NCI-H1092 treated with DMSO at 0.1 percent for 48 hours (cell line): ENCODE measurements at places on chromosomes 4 and X.

DNA sequence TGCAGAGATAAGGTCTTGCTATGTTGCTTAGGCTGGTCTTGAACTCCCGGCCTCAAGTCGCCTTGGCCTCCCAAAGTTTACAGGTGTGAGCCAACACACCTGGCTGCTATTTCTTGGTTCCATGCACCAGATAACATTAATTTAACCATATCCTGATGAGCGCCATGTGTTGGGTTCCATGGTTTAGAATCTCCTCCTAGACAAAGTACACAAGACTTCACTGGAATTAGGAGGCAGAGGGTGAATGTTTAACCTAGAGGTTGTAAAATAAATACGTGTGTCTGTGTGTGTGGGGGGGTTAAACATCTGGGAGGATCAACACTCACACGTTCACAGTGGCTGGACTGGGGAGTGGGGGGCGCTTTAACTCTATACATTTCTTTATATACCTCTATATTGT is 32.4 kb upstream of the SORCS2 start:
- no peak for DNase-seq

DNA sequence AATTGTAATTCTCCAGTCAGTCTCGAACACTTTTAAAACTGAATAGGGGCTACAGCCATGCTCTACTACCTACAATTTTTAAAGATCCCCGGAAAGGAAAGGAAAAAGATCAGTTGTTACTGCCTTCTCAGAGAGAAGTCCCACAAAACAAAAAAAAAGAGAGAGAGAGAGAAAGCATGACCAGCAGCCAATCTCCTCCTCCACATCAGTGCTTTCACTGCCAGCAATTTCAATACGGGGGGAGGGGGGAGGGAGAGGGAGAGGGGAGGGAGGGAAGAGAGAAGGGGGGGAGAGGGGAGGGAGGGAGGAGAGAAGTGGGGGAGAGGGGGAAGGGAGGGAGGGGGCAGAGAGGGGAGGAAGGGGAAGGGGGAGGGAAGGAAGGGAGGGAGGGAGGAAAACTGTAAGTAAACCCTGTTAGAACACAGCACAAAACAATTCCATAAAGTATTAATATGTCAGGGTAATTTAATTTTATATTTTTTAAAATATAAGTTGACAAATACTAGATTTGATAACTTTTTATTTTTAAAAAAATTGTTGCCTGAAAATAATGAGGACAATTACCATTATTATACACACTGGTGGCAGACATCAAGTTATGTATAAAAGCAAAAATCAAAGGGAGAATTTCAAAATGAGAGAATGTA is 108.0 kb downstream of the LRBA start:
- DNase-seq: no peak

GRCh38 chrX:27917713-27918500 is 63.3 kb downstream of the DCAF8L1 start:
- DNase-seq: no peak

DNA sequence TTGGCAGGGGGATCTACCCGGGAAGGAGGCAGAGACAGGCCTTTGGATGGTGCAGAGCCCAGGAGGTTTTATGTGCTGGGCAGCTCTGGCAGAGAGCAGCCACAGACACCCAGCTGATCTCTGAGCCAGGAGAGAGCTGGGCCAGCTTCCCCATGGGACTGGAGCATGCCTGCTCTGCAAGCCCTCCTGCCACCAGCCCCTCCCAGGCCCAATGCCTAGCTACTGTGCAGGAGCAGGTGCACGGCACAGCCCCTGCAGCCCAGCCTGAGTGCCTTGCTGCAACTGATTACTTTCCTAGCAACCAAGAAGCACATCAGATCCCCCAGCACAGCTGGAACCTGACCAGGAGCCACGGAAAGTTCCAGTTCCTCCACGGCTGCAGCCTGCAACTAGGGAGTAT is 57.8 kb upstream of the BEND2 start:
- no peak for DNase-seq

- no peak for DNase-seq
Measured at GRCh38 chr4:169342906-169343564, 72.3 kb upstream of the SH3RF1 start.

GRCh38 chr4:89212666-89213381 is 94.8 kb downstream of the GPRIN3 start:
- peak; percentile 27 for DNase-seq

- no peak for DNase-seq
Measured at GRCh38 chrX:139692506-139692849, 15.5 kb downstream of the MCF2 start.

GRCh38 chr4:127403471-127404084 is 229.2 kb upstream of the INTU start:
- no peak for DNase-seq

DNA sequence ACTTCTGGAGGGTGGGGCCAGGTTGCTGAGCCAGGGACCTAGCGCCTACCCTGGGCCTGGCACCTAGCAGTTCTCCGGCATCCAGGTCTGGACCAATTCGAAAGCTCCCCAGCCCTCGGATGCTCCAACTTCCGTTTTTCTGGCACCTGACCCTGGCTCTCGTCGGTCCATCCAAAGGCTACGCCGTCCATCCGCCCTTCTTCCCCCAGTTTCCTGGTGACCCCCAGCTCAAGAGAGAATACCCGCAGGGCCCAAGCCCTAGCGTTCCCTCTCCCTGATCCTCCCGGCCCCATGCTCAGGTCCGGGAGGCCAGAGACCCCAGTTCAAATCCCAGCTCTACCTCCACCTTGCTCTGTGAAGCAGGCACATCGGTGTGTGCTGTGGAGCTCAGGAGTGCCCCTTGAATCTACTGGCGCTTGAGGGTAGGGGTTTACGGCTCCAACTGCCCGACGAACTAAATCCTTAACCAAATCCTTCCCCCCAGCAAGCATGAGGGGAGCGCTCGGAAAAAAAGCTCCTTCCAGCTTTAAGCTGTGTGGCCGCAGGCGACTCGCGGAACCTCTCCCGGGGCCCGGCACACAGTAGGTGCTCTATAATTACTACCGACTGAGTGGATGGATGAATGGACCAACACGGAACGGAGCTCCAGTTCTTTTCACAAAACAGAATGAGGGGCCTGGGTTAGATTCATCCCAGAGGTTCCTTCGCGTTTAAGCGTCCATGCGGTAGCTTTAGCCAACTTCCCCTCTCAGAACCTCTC is 1.1 kb downstream of the CRMP1 start:
- peak; percentile 58 for DNase-seq

DNA sequence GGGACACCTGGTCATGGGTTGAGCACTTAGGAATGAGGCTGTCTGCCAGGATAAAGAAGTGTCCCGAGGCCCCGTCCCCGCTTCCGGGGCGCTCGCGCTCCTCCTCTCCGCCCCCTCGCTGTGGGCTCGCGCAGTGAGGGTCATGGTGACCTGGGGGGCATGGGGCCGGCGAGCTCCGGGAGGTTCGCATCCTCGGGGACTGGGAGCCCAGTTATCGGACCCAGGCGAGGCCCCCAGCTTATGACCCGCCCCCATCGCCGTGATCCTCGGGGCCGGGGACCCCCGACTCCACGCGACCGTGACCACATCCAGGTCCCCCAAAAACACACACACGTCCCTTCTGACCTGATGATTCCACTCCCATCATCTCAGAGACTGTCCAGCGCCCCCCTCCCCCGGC is 35.3 kb upstream of the SRPX start:
- no peak for DNase-seq

GRCh38 chr4:30912098-30912714 is 192.0 kb downstream of the PCDH7 start:
- no peak for DNase-seq

GRCh38 chr4:3249711-3250437 is 915 bp downstream of the MSANTD1 start:
- no peak for DNase-seq

DNA sequence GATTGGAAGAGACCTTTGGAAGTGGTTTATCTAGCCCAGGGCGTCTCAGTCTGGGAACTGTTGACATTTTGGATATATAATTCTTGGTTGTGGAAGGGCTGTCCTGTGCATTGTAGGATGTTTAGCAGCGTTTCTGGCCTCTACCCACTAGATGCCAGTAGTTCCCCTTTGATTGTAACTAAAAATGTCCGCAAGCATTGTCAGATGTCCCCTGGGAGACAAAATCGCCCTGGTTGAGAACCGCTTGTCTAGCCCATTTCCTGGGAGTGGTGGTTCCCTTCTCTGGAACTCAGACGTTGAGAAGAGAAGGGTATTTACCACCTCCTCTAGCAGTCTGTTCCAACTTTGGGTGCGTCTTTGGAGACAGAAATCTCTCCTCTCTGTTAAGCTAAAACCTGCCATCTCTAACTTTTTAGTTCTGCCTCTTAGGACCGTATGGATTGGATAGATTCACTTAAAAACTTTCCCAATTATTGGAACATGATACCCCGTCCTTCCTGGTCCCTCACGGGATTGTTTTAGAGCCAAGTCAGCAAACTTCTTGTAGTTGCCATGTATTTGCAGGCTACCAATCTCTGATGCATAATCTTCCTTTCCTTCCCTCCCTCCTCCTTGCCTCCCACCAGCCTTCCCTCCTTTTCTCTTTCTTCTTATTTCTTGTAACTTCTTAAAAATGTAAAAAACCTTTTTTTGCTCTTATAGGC is 13.9 kb downstream of the TMEM165 start:
- DNase-seq: no peak

DNA sequence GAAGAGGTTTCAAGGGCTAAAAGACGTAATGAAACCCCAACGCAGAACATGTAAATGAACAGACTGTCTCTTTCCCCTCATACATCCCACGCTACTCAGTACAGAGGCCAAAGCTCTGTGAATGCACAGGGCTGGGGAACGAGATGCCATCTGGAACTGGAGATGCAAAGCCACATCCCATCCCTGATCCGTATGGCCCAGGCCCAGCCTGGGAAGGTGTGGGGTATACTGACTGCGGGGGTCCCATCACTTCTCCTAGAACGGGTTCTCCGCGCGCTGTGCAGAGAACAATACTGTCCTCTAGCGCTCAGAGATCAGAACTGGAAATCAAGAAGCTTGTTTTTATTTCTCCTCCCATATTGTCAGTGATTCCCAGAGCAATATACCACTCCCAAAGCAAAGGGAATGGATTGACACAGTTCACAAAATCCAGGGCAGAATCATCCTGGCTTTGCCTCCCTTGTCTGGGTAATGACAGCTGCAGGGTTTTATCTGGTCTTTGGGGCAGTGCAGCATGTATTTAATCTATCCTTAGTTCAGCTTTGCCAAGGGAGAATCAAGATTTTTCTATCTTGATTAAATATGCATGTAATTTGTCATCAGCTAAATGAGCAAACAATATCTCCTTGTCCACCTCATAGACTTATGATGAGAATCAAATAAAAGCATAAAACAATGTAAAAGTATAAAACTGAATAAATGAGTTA is 47.3 kb upstream of the TLR3 start:
- peak; percentile 72 for DNase-seq

- DNase-seq: no peak
Measured at GRCh38 chr4:14333616-14334015, 668.7 kb upstream of the CPEB2 start.

- DNase-seq: no peak
Measured at GRCh38 chr4:38400946-38401345, 263.1 kb upstream of the KLF3 start.

DNA sequence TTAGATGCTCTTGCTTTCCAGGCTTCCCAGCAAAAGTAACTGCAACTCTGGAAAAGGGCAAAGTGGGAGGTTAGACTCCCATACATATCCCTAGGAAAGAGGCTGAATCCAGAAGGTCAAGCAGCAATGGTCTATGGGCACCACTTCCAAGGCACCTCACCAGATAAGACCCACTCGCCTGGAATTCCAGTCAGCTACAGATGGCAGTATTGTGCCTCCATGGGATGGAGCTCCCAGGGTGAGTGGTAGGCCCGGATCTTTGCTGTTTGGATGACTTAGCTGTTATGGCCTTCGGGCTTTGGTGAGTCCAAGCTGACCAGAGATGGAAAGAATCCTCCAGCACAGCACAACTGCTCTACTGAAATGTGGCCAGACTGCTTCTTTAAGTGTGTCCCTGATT is 688.0 kb downstream of the PCDH19 start:
- no peak for DNase-seq

DNA sequence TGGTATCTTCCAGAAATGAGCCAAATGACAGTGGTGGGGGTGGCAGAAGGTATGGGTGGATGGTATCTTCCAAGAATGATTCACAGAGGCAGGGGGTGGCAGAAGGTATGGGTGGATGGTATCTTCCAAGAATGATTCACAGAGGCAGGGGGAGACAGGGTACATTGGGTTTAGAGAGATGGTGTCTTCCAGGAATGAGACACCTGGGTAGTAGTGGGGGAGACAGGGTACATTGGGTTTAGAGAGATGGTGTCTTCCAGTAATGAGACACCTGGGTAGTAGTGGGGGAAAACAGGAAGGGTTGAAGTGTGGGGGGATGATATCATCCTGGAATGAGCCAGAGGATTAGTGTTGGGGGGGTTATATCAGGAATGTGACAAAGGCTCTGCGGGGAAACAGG is 62.0 kb downstream of the MAOA start:
- DNase-seq: no peak

GRCh38 chrX:121008920-121009319 is 23.4 kb upstream of the CT47A1 start:
- DNase-seq: no peak

- DNase-seq: no peak
Measured at GRCh38 chr4:96703265-96703664, 863.4 kb downstream of the PDHA2 start.

DNA sequence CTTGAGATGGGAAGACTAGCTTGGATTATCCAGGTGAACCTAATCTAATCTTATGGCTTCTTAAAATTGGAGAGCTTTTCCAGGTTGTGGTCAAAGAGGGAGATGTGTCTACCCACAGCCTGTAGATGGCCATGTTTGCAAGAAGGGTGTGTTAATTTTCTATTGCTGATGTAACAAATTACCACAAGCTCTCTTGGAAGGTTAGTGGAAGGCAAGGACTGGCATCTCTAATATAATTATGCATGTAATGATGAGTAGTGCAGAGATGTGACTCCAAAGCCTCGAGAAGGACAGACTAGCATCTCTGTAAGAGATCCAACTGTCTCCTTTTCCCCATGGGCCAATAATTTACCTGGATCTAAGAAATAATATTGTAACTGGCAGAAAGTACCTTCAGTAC is 3.2 kb upstream of the ADH1B start:
- no peak for DNase-seq

- no peak for DNase-seq
Measured at GRCh38 chrX:15549189-15550012, 48.8 kb downstream of the BMX start.

DNA sequence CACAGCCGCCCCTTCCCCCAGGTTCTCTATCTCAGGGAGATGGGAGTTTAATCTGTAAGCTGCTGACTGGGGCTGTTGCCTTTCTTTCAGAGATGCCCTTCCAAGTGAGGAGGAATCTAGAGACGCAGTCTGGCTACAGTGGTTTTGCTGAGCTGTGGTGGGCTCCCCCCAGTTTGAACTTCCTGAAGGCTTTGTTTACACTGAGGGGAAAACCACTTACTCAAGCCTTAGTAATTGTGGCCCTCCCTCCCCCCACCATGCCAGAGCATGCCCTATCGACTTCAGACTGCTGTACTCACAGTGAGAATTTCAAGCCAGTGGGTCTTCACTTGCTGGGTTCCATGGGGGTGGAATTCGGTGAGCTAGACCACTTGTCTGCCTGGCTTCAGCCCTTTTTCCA is 131.3 kb downstream of the FAAH2 start:
- DNase-seq: no peak

GRCh38 chr4:96003951-96004740 is 164.3 kb downstream of the PDHA2 start:
- no peak for DNase-seq
